ENCODE measurements at places on chromosomes 1 and 21.
A peak's percentile ranks its signal among the peaks of the same experiment; 100 is the strongest.

DNA sequence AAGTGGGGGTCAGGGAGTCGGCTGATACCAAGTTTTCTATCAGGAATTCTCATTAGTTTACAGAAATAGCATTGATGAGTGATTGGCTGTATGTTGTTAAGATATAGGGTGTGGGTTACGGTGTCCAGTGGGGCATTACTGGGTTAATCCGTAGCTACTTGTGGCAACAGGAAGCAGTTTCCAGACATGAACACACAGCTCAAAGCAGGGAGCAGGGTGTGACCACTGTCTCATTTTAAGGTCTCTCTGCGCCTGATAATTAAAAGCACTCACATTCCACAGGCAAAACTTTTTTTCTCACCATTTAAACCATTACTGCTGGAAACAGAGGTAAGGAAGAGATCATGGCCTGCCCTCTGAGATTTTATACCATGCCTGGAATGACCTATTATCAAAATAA, 114.9 kb downstream of the SIK1 start:
- DNase-seq, result no peak

- DNase-seq, result no peak
Observed at GRCh38 chr1:39380036-39380435, 111.4 kb upstream of the BMP8A start.

GRCh38 chr1:153359241-153359640, 1.6 kb downstream of the S100A9 start:
- no peak for DNase-seq

- DNase-seq, result no peak
Observed at GRCh38 chr1:31989964-31990363, 23.7 kb upstream of the KHDRBS1 start.

DNA sequence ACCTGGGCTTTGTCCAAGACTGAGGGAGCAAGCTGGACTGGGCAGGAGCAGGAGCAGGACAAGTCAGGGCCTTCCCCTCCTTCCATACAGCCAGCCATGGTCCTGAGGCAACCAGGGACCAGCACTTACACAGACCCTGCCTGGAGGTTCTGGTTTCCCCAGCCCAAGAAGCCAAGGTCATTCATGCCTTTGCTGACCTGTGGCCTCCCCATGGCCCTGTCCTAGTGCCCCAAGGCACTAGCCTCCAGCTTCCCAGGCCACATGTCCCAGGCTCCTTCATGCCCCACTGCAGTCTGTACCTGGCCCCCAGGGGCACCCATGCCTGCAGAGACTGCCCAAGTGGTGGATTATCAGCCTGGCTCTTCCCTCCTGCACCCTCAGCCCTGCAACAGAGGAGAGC, 243.9 kb downstream of the TOMM20 start:
- no peak for DNase-seq

DNA sequence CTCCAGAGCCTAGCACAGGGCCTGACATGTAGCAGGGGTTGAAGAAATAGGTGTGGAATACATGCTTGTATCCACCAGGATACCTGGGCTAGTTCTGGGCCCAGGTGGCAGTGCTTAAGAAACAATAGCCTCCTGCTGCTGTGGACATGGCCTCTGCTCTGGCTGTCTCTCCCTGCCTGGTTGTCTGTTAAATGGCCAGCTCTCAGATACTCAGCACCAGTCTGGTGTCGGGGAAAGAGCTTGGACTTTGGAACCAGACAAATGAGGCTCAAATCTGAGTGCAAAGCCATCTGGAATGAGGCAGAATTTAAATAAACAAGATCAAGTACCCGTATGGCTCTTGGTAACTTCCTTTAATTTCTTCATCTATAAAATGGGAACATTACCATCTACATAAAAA, 31.5 kb downstream of the SESN2 start:
- DNase-seq, result no peak

GRCh38 chr1:29305943-29306342, 69.6 kb downstream of the PTPRU start:
- no peak for DNase-seq

- no peak for DNase-seq
Observed at GRCh38 chr1:210631399-210631798, 302.7 kb downstream of the HHAT start.

GRCh38 chr1:235275223-235275622, 52.8 kb downstream of the ARID4B start:
- no peak for DNase-seq

DNA sequence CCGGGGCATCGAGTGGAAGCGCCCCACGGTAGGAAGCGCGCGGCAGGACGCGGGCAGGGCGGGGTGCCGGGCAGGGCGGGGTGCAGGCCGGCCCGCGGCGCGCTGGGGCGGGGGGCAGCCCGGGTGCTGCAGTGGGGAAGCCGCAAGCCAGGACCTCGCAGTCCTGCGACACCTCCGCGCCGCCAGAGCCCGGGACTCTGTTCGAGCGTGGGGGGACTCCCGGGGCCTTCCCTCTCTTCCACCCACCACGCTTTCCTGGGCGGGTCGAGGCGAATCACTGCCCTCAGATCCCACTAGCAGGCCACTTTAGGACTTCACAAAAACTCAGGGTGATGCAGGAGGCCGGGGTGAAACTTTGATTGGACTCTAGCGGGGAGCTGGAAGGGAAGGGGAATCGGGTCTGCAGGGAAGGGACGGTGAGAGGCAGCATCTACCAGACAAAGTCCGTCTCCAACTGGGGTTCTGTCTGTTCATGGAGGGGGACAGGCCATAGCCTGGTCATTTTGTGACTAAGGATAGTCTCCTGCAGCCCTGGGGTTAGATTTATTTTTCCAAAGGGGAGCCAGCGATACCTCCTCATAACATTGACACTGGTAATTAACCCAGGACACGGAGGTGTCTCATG, 623 bp downstream of the CAPN2 start:
- peak; percentile 62 for DNase-seq

DNA sequence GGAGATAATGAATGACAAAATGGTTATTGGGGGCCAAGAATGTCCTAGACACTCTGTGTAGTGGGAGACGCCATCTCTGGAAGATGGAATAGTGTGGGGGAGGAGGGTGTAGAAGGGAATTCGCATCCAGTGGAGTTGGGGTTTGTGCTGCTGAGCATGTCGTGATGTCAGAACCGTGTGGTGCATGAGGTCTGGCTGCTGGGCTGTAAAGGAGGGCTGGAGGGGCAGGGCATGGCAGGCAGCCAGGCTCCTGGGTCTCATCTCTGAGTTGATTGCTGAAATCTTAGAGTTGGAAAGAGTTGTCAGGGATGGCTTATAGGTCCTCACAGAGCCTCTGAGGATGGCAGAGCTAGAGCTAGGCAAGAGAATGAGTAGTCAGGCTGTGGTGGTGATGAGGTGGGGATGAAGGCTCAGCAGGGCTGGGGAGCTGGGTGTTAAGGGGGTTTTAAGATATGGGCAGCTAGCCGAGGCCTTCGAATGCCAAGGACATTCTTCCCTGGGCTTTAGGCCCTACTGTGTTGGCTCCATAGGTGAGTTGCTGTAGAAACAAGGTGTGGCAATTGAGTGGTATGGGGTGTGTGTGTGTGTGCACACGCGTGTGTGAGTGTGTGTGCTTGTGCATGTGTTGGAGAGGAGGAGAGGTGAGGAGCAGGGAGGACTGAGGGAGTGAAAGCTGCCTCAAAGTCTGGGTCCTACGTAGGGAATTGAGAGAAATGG, 1.9 kb downstream of the PPFIA4 start:
- DNase-seq, result no peak

GRCh38 chr1:175198332-175198731, 5.8 kb upstream of the KIAA0040 start:
- DNase-seq, result no peak

- DNase-seq, result no peak
Observed at GRCh38 chr1:240294566-240294965, 202.9 kb downstream of the FMN2 start.

DNA sequence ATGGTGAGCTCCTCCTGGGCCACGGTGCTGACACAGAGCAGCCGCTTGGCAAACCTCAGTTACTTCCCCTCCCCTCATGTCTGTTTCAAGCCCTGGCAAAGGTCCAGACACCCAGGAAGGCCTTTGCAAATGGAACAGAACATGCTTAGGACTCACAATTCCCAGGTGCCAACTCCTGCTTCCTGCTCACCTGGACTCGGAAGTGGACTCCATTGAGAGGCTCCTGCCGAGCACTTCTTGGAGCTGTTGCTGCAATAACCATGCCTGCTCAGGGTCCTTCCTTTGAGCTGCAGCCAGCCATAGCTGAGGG, 10.7 kb downstream of the DCST2 start:
- DNase-seq, result peak; percentile 85

GRCh38 chr1:161784968-161785367, 18.8 kb downstream of the ATF6 start:
- no peak for DNase-seq

DNA sequence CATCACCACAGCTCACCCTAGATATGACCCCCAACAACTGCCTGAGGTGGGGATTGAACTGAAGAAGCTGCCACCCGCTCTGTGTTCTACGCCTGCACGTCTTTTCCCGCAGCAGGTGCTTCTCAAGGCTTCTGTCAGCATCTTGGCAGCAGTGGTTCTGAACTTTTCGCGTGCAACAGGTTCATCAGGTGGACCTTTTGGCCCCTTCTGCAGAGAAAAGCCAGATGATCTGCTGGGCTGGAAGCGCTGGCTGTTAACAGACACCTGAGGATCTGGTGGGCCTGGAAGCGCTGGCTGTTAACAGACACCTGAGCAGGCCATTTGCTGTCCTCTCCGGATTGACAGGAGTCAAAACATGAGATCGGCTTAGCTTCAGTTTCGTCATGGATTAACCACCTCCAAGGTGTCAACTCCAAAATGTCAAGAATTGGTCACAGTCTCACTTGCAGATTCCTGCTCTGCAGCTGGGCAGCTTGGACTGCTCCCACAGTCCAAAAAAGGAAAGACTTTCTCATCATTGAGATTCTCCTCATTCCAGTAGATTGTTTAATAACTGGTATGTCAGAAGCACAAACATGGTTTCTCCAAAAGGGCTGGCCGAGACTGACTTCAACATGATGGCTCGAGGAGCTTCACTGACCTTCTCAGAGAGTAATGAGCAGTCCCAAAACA, 4.7 kb downstream of the C1orf174 start:
- no peak for DNase-seq

- DNase-seq, result peak; percentile 43
Observed at GRCh38 chr1:71885171-71885570, 397.2 kb downstream of the NEGR1 start.

DNA sequence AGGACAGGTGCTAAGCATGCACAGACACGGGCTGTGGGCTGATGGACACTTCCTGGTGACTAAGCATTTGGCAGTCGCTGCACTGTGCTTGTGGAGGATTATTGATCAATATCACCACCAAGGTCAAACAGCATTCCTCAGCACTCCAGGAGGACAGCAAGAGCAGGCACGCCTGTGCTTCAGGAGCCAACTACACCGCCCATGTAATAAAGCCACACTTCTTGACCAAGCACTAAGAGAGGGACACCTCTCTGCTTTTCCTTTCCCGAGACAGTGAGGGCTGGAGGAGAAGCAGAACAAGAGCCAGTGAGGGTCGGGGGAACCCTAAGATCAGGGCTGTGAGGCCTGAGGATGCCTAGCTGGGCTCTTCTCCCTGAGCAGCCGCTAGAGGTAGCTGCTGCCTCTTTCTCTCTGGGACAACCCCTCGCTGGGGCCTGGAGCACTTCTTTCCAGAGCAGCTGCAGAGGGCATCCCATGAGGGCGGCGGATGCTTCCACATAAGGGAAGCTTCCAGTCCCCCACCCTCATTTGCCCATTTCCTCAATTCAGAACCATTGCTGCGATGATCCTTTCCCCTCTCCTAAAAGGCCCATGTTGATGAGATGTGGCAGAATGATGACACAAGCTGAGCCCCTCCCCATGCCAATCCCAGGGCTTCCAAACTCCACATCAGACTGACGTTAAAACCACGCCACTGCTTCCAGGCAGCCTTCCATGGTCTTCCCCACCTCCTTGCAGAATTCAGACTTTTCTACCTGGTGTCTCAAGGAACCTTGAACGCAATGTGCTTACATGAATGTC, 19.1 kb downstream of the RAB7B start:
- DNase-seq, result peak; percentile 97

- DNase-seq, result peak; percentile 79
Observed at GRCh38 chr1:95041491-95042165, 31.1 kb downstream of the ALG14 start.

DNA sequence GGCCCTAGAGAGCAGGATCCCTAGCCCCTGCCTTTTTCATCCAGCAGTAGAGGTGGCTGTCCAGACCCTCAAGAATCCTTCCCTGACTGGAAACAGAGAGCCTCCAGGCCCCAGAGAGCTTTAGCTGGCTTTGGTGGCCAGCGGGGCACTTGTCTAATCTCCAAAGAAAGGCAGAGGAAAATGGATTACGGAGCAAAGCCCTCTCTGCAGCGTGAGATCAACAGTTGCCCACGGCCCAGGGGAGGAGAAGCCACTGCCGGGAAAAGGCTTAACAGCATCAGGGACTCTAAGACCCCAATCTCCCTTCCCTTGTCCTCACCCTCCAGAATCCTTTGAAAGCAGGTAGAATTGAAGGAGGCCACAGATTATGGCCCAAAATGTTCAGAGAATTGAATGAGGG, 35.8 kb upstream of the GRIK3 start:
- no peak for DNase-seq

- DNase-seq, result peak; percentile 86
Observed at GRCh38 chr1:53145942-53146708, 3.7 kb upstream of the SLC1A7 start.

DNA sequence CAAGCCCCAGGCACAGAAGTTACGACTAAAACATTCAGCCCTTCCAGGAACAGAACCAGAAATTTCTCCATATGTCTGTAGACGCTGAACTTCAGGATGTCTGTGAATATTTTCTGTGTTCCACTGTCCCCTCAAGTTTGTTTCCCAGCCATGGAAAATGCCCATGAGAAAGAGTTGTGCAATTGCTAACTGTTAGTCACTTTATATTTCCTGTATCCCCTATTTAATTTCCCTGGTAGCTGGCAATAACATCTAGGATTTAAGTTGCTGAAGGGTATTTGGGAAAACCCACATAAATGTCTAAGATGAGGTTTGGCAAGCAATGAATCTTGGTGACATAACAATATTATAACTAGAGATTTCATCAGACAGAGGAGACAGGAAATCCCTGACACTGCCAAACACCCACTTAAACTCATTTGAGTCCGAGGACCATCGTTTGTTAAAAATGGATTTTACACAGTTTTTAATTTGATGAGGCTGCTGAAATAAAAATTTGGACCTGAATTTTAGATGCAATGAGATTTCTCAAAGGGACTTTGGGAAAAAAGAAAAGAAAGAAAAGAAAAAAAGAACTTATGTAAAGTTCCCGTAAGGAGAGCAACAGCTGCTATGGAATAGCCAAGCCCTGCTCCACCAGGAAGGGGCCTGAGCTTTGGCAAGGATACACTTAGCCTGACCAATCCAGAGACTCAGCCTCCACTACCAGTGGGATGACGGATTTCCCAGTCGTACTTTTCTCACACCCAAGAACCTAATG, 21.8 kb upstream of the ERRFI1 start:
- peak; percentile 96 for DNase-seq

DNA sequence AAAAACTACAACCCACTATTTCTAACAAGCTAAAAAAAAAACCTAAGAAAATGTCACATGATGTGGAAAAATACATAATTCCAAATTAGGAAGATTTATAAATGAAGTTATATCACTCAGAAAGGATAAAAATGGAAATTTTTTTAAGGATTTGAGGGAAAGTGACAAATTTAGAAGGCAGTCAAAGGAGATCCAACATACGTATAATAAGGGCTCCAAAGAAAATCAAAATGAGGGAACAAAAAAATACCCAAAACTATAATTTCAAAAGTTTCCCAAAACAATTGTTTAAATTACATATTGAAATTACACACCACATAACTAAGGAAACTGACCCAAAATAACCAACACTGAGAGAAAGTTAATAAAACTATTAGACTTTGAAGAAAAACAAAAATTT, 381.1 kb upstream of the KAZN start:
- DNase-seq, result no peak

- DNase-seq, result no peak
Observed at GRCh38 chr1:24506691-24507381, 4.2 kb downstream of the RCAN3 start.

GRCh38 chr21:17492415-17493168, 20.3 kb upstream of the CXADR start:
- DNase-seq, result peak; percentile 81

Measured in MCF 10A (cell line).